ENCODE measurements at places on chromosomes 7 and 10. TPM values are rescaled to one million over a fixed set of nuclear protein-coding genes. Genes with fewer than 3 reads are reported as not detected.

Gene PILRA
- total RNA-seq: 12.5 TPM

Gene PIK3CG
- total RNA-seq: not detected

DNA sequence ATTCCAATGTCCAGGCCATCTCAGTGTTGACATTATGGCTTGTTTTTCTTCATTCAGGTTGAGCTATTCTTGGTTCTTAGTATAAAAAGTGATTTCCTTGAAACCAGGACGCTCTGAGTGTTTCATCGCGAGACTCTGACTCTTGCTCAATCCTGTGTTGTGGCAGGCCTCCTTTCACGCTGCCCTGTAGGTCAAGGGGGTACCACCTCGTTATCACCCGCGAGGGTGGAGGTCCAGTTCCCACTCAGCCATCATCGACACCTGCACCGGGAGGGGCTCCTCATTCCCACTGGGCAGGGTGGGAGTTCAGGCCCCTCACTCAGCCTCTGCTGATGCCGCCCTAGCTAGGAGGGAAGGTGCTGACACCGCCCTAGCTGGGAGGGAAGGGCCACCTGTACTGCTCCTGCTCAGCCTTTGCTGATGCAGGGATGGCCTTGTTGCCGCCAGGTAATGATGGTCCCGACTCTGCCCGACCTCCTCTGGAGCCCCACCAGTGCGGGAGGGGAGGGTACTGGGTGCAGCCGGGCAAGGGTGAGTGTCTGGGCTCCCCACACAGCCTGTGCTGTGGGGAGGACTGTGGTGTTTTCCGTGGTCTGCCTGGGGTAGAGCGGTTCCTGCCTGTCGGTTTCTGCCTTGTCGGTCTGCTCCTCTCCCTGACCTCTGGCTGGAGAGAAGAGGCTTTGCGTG lies 16.4 kb downstream of the IQCE start:
- H3K4me3 ChIP-seq: no peak overlapping the region
- H3K4me1 ChIP-seq: peaks cover 4% of the 10 kb centered on the region
- no peaks in the 10 kb centered on the region for H3K36me3 ChIP-seq
- DNase-seq: no peak

Gene CXCL12
- 2.2 TPM for total RNA-seq

DNA sequence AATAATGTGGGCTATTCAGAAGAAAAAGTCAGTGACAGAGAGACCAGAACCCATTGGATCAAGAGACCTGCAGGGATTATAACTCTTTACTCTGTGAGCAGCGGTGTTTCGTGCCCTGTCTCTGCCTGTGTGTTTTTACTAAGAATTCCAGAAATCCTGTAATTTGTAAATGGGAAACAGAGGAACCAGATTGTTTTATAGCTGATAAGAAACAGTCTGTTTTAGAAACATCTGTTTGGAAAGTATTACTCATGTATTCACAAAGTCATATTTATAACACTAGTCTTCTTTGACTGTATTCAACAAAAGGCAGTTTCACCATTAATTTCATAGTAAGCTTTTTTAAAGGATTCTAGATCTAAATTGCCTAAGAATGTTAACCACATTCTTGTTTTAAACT lies 30.0 kb upstream of the VDAC2 start:
- H3K36me3 ChIP-seq: no peaks in the 10 kb centered on the region
- H3K4me3 ChIP-seq: no peak overlapping the region
- no peaks in the 10 kb centered on the region for H3K4me1 ChIP-seq
- no peak for DNase-seq
- H3K27ac ChIP-seq: no peak overlapping the region
